Stimulated activated CD4-positive, alpha-beta T cell treated with anti-CD3 and anti-CD28 coated beads, TNF-alpha, amount 100 ng/mL, for 48 hours (primary cell): ENCODE measurements at places on chromosomes 6 and 20.

DNA sequence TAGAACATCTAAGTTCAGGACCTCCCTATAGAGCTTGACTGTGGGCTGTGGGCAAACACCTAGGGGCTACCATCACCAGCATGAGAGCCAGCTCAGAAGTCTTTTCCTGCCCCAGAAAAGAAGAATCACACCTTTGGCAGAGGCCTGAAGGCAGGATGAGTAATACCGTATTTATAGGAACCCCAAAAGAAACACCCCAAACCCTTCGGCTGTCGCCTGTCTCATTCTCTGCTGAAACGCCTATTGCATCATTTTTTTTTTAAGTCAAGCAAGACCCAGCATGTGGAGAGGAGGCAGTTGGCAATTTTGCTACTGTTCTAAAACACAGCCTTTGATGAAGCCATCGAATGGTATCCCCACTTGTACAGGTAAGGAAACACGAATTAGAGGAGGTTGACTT lies 436.4 kb downstream of the TFAP2A start:
- no peak for DNase-seq

GRCh38 chr6:20400456-20401204 lies 1.0 kb upstream of the E2F3 start:
- no peak for DNase-seq

GRCh38 chr6:43926634-43927531 lies 156.9 kb downstream of the VEGFA start:
- DNase-seq, result no peak

- DNase-seq, result no peak
Measured at GRCh38 chr6:164208371-164208770, 793.9 kb downstream of the QKI start.

DNA sequence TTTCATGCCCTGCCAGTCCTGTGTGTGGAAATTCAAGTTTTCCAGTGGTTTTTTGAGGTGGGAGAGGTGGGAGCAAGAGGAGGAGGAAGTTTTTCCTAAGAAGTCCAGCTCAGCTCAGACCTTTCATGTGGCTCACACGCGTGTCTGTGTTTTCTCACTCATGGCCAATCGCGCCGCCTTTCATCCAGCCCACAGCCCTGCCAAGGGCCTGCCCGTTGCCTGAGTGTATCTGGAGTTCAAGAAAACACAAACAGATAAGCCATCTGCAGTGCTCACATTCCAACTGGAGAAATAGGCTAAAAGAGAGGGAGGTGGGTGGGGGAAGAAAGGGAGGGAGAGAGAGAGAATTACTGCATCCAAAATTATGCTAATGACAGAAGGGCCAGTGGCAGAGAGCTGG lies 12.6 kb upstream of the MPC1 start:
- no peak for DNase-seq

DNA sequence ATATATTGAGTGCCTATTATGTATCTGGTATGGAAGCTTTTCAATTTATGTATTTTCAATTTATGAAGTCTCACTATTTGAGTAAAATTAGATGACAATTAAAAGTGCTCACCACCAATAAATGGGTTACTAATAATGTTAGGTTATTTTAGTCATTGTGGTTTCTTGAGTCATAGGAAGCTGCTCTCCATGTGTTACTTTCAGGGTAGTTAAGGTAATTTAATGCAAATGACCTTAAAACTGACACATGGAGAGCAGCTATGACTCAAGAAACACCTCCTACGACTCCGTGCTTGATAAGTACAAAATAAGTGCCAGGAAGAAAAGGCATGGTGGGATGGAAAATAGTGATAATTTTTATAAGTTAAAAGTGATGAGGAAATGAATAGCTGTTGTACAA lies 16.5 kb upstream of the TINAG start:
- no peak for DNase-seq

- DNase-seq, result no peak
Measured at GRCh38 chr6:15359335-15359862, 113.5 kb downstream of the JARID2 start.

- no peak for DNase-seq
Measured at GRCh38 chr6:84003131-84003530, 30.4 kb upstream of the MRAP2 start.

DNA sequence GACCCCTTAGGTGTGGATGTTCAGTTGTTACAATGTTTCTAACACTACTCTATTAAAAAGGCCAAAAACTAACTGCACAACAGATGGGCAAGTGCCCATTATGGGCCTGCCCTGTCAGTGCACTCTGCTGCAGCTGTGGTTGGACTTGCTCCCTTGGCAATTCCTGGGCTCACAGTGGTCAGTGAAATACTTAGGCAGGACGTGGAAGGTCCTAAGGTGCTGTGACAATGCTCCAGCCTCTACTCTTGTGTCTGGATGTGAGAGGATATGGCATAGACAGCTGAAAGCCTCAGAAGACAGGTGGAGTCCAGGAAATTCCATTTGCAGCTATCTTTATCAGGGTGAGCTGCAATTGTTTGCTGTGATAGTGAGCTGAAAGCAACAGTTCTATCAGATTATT lies 136.5 kb upstream of the OLIG3 start:
- DNase-seq, result no peak

DNA sequence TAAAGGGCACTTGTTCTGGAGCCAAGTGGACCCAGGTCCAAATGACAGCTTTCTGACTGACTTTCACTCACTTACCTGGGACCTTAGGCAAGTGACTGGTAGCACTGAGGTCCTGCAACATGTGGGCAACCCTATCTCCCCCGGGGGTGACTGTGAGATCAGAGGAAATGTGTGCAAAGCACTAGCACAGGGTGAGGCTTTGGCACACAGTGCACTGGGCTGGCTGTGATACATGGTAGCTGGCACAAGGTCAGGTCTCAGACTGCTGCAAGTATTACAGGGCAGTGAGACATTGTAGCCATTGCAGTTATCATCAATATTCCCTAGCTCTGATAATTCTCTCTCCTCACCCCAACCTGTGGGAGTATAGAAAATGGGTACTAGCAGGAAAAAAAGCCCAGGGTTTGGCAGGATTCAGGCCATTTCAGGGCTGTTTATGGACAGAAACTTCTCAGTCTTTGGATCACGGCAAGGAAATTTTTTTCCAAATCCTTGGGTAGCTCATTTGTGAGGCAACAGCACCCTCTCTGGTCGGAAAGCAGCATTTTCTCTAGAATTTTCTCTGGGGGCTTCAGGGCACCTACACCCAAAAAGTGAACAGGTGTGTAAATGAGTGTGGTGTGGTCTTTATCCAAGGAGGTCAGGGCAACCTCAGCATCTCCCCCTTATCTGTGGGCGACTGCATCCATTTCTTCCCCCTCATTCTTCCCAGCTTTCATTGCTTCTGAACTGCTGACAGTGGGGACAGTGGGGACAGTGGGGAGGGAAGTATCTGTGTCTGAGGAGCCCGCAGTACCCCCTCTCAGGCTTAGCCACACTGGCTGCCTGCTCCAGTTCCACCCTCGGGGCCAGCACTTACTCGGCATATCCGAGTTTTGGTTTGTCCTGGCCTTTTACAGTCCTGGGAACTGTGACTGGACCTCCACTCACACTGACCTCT lies 148.7 kb upstream of the PHACTR3 start:
- DNase-seq, result no peak

- DNase-seq, result no peak
Measured at GRCh38 chr20:48784273-48784641, 43.5 kb downstream of the PREX1 start.

- DNase-seq, result no peak
Measured at GRCh38 chr6:57435475-57436160, 118.2 kb downstream of the PRIM2 start.

DNA sequence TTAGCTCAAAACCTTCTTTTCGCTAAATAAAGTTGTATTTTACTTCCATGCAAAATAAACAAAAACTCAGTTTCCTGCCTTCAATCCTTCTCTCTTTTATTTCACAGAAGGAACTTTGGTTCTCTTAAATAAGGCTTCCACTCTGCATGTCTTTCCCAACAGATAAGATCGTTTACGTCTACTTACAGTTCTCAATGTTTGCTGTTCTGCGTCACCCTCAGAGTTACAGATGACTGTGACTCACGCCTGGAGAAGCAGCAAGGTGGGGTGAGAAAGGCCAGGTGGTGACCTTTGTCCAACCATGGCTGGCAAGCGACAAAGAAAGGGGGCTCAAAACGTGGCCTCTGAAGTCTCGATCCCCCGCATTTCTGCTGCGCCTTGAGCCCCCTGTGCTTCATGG lies 51.4 kb upstream of the RPS6KA2 start:
- no peak for DNase-seq

- DNase-seq, result no peak
Measured at GRCh38 chr20:57658833-57659516, 38.7 kb upstream of the ZBP1 start.

DNA sequence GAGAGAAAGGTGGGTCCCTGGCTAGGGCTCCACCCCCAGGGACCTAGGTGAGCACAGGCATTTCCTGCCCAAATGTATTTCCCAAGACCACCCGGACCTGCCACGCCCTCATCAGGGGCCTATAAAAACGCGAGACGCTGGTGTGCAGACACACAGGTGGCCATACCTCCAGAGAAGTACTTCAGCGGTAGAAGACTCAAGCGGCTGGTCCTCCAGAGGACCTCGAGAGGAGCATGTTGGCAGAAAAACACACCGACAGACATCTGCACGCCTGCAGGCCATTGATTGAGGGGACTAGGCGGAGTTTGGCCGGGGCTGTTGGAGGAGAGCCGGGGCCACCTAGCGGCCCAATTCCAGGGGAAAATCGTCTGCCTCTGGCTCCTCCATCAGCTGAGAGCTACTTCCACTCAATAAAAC lies 695.8 kb upstream of the MMS22L start:
- DNase-seq, result no peak

DNA sequence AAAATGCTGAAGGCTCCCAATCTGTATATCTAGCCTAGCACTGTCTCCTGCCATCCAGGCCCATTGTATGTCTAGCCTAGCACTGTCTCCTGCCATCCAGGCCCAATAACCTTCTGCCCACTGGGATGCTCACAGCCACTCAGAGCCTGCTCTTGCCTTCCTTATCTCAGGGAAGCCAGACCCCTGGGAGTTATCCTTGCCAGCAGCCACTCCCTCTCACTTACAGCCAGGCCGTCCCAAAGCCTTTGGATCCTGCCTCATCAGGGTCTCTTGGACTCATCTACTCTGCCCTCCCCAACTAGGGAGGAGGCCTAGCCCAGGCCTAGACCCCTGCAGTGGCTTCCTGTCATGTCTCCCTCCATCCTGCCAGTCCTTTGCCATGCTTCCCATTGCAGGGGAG lies 37.3 kb downstream of the KIF3B start:
- DNase-seq, result no peak

DNA sequence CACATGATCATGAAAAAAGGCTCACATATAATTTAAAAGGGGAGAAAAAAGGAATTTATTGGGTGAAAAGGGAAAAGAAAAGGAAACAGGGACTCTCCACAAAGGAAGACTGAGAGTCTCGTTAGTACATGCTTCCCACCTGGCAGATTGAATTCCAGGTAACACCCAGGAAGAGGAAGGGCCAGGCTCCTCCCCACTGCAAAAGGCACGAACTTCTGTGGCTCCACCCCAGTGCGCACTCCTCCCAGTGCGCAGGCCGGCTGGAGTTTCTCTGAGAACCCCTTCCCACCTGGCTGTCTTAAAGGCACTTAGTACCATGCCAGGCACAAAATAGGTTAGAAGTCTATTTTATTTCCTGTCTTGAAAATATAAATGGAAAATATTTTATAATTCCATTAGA lies 129.8 kb downstream of the COL12A1 start:
- DNase-seq, result no peak

DNA sequence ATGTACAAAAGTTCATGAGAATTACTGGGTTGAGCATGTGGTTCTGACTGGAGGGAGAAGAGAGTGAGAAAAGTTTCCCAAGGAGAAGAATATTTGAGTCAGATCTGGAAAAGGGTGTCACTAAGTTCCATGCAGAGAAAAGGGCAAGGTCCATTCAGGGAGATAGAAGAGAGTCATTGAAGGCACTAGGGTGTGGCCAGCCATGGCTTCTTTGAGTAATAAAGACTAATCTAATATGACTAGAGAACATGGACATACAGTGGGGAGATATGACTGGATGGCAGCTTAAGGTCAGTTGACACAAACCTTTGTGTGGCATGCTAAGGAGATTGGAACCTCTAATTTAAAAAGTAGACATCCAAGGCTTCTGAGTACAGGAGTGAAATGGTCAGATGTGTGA lies 10.7 kb upstream of the SLC17A4 start:
- DNase-seq, result no peak

GRCh38 chr6:169626169-169626568 lies 75.7 kb downstream of the WDR27 start:
- DNase-seq, result no peak

DNA sequence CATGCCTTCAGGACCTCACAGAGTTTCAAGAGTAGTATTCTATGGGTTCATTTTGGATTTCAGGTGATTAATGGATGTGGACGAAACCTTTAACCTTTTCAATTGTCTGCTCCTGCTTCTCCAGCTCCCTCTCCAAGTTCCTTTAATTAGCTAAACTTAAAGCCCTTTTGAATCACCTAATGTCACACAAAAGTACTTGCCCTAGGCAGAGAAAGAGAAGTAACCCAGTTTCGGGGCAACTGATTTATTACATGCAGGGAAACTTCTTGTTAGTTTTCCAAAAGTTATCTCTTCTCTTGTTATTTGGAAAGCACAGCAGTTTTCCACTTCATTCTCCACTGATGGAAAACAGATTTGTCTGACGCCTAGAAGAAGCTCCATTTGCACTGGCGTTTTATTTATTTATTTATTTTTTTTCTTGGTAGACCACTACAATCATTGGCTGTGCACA lies 407.7 kb upstream of the JARID2 start:
- no peak for DNase-seq

- DNase-seq, result no peak
Measured at GRCh38 chr20:1700990-1701389, 43.4 kb upstream of the SIRPG start.

DNA sequence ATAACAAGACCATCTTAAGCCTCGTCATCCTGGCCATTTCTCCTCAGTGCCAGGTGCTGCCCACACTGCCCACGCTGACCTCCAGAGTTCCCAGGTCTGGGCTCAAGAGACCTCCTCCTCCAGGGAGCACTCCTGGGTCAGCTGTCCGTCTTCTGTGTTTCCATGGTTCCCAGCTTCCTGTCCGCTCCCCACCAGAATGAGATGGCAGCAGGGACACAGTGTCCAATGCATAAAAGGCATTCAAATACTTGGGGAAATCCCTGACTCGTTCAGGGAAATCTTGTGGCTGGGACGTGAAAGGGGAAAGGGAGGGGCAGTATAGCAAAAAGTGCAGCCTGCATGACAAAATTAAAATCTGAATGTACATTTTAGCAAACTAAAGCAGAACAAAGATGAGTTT lies 54.3 kb downstream of the SLC23A2 start:
- no peak for DNase-seq

DNA sequence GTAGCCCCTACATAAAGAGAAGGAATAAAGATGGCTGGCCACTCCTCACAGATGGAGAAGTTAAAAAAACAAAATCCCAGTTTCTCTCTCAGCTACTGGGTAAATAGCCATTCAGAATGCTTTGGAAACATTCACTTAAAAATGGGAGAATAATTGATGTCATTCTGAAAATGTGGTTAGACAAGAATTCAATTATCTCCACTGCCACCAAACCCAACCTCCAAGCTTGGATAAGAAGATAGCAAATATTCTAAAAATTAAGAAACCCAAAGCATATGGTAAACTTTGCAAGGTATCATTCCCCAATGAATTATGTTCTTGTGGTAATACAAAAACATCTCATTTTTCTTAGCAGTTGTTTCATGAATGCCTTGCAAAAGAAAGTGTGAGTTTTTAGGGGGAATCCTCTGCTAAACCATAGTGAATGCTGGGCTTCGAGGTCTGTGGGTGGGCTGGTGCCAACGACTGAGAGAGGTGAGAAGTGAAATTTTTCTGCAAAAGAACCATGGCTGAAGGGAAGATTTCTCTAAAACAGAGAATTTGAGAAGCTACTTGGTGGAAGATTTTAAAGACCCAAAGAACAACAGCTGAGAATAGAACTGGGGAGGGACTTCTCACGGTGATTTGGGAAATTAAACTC lies 497.9 kb upstream of the JARID2 start:
- no peak for DNase-seq

GRCh38 chr6:119162134-119162775 lies 83.8 kb upstream of the FAM184A start:
- DNase-seq, result no peak
